ENCODE measurements at places on chromosomes 1 and 21. TPM values are rescaled to one million over a fixed set of nuclear protein-coding genes. Genes with fewer than 3 reads are reported as not detected.

GRCh38 chr1:206891412-206891811 lies 5.8 kb upstream of the IL24 start:
- DNase-seq = no peak

DNA sequence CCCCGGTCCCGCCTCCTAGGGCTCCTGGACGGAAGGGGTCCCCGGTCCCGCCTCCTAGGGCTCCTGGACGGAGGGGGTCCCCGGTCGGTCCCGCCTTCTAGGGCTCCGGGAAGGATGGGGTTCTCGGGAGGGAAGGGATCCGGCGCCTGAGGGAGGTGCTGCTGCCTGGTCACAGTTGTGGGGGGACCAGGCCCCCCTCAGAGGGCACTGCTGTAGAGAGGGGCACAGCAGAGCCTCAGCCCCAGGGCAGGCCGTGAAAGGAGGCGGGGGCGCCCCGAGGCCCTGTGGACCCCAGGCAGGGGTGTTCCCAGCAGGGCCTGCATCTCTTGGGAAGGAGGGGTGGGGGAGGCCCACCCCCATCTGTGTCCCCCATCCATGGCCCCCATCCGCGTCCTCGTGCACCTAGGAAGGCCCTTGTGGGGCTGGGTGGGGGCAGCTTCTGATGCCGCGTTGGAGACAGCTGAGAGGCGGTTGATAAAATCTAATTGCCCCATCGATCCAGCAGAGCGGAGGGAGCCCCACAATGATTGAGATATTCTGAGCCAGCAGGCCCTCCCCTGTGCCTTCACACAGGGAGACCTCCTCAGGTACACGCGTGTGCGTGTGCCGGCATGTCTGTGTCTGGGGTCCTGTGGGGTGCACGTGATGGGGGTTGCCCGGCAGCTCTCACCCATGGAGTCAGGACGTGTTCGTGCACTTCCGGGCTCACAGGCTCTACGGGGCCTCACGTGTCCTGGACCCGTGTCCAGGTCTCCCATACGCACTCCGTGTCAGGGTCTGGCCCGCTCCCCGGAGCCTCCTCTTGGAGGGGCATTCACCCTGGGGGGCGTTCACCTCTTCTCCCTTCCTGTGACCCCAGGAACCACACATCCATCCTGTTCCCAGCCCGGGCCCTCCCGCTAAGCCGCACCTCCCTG lies 12.9 kb downstream of the SAMD11 start:
- no peak for DNase-seq

C4BPA gene
- total RNA-seq = not detected

DNA sequence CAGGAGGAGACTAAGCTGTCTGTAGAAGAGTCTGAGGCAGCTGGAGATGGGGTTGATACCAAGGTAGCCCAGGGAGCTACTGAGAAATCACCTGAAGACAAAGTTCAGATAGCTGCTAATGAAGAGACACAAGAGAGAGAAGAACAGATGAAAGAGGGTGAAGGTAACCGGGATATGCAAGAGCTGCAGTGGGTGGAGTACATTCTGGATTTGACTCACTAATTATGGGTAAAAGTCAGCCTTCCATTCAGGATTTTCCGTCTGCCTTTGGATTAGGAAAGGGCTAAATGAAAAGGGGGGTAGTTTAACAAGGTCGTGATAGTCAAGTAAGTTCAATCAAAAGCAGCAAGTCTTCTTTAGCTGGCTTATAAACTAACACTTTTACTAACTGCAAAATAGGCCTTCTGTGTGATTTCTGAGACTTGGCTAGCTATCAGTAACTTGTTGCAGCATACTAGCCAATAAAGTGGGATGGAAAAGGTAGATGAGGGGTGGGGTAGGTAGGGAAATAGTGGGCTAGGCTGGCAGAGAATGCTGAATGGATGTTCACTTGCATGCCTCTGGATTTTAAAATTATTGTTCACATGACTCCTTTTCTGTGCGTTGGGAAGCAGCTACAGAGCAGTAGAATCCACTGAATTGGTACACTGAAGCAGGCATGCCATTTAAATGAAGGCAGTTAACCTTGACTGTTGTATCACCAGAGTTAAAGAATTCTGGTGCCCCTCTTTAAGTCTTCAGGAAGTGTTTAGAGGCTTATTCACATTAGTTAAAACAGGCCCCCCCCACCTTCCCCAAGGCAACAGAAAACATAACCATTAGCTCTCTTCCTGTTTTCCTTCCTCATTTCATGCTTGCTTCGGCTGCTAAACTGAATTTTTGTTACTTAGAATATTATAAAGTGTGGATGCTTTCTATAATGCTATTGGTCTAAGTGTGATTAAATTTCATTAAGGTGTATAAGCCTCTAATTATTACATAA lies 15.4 kb downstream of the CCDC17 start:
- DNase-seq = no peak

- DNase-seq = no peak
Measured at GRCh38 chr1:83932693-83933092, 66.2 kb downstream of the TTLL7 start.

KDF1 gene
- 1.3 TPM for total RNA-seq

SLC6A9 gene
- not detected for total RNA-seq

DNA sequence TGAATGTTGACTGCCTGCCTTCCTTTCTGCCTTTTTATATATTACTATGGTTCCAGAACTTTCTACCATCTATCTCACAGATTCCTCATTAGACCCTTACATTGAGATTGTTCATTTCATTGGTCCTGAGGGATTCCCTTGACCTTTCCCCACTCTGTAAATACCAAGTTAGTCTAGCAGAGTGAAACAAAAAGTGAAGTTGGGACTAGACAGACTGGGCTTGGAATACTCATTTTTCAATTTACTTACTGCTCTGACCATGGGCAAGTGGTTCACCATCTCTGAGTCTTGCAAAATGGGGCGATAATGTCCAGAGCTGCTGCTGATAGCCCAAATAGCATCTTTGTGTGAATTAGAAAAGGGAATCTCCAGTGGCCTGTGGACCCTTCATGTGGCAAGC lies 38.8 kb downstream of the XCL2 start:
- no peak for DNase-seq

DNA sequence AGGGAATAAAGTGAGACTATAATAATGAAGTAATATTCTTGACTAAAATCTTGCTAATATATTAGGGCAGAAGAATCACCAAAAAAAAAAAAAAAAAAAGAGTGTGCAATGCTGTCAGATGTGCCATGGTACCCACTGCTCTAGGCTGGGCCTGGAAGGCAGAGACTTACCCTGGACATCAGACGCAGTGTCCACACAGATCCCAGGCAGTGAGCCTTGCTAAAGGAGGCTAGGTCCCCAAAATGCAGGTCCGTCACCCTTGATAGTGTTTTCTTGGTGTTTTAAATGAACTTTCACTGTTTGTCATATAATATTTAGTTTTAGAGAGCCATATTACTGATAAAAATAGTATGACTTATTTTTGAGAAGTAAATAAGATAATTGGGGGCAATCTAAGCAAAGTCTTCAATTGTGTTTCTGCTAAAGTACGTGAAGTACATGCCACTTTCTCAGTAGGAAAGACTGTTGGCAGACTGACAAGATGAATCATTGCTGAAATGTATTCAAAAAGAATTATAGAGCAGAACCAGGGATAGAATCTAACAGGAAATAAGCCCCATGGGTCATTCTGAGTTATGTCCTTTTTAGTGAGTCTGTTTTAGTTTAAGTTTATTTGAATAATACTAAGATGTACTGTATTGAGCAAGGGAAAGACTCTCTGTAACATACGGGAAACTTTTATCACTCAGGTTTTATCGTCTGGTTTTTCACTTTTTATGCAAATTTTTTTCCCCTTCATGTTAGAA lies 74.6 kb upstream of the PDC start:
- no peak for DNase-seq

All from CD8-positive, alpha-beta T cell (primary cell).